ENCODE measurements at places on chromosomes 6 and 20.

GRCh38 chr6:257031-257725 lies 35.1 kb upstream of the DUSP22 start:
- DNase-seq: no peak

DNA sequence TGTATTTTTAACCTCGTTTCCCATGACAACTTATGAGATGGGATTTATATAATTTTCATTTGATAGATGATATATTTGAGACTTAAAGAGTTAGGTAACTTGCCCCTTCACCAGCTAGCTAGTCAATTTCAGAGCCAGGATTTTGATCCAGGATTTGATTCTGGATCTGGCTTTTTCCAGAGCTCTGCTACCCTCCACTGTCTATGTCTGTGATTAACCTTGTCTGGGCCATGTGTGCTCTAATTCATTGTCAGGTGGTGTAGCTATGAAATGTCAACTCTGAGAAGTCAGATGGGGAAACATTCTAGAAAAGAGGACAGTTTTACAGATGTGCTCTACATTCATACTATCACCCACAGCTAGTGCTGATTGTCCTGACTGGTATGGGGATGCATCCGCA lies 42.5 kb upstream of the MLIP start:
- DNase-seq: no peak

GRCh38 chr20:54067606-54068174 lies 2.7 kb downstream of the BCAS1 start:
- DNase-seq: no peak

GRCh38 chr6:163408352-163408991 lies 6.0 kb upstream of the QKI start:
- no peak for DNase-seq

DNA sequence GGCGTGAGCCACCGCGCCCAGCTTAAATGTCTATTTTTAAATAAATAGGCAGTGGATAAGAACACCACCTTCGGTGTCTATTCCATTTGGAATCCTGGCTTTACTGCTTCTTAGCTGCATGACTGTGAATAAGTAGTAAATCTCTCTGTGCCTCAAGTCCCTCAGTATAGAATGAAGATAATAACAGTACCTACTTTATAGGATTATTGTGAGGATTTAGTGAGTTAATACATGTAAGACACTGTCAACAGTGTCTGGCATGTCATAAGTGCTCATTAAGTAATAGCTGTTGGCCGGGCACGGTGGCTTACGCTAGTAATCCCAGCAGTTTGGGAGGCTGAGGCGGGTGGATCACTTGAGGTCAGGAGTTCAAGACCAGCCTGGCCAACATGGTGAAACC lies 10.1 kb downstream of the TPX2 start:
- DNase-seq: no peak

GRCh38 chr6:37565267-37566110 lies 65.8 kb upstream of the CCDC167 start:
- DNase-seq: no peak

DNA sequence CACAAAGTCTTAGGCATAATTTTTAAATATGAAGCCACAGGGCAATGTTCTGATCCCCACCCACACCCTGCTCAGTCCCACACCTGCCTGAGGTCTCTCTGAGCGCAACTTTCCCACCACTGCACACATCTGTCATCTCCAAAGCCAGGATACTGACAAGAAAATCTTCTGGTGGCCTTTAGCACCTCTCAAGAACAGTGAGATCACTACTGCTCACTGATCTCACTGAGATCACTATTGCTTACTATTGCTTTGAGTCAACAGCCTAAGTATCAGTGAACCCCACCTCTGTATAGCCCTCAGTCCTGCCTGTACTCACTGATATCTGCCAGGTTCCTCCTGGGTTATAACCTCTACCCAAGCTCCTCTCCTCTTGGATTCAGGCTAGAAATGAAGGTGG lies 6.4 kb downstream of the TNFRSF21 start:
- DNase-seq: no peak

GRCh38 chr20:38242848-38243708 lies 17.5 kb downstream of the KIAA1755 start:
- DNase-seq: no peak

DNA sequence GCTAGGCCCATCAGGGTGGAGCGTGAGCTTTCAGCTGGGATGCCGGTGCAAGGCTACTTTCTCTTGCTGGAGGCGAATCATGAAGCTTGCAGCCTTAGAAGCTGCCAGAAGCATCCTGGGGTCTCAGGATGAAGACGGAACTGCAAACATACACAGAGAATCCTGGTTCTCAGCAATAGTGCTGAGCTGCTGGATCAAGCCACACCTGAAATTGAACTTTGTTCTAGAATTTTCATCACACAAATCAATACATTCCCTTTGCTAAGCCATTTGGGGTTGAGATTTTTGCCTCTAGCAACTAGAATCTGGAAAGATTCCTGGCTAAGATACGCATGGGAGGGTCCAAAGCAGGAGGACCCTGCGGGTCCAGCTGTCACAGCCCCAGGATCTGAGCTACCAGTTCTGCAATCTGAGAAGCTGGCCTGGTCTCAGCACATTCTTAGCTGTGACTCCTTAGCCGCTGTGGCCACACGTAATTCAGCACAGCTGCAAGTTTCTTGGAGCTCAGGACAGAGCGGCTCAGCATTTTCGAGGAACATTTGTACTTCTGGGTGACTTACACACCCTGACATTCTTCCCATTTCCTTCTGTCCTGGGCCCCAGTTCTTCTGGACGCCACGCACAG lies 6.6 kb upstream of the ARFGAP1 start:
- no peak for DNase-seq

GRCh38 chr6:166533205-166533824 lies 53.2 kb downstream of the RAMACL start:
- DNase-seq: no peak

DNA sequence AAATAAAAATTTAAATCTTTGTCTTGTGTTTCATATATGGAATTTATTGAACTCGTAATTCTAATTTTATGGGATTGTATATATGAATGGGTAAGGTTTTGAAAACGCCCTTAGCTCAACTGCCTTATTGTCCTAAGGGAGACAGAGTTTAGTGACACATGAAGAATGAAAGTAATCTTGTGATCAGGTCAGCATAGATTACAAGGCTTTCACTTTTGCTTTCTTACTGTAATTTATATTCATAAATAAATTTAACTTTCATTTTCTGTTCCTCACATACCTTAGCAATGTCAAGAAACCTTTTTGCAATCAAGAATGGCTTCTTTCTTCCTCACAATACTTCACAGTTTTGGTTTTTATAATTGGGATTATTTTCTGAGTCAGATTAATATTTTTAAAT lies 14.4 kb downstream of the KPNA5 start:
- DNase-seq: no peak

DNA sequence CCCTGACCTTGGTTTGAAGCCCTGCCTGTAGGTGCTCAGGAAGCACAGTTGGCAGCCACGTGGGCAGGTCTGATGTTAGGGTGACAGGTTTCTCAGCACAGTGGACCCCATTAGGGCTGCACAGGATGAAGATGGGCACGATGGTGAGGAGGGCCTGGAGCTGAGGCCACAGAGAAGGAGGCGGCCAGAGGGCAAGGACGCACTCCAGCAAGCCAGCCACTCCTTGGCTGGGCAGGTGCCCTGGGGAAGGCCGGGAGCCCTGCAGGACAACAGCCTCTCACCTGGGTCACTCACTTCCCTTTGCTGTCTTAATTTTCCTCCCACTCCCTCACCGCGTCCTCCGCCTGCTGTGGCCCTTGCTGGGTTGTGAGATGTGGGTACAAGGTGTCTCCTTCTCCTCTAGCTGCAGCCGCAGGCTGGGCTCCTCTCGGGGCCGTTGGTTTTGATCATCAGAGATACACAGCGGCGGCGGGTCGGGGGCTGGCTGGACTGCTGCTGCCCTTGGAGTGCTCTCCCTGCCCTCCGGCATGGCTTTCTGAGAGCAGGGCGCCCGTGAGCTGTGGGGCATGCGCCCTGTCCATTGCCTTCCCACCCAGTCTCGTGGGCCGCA lies 5.7 kb downstream of the OSBPL2 start:
- no peak for DNase-seq

DNA sequence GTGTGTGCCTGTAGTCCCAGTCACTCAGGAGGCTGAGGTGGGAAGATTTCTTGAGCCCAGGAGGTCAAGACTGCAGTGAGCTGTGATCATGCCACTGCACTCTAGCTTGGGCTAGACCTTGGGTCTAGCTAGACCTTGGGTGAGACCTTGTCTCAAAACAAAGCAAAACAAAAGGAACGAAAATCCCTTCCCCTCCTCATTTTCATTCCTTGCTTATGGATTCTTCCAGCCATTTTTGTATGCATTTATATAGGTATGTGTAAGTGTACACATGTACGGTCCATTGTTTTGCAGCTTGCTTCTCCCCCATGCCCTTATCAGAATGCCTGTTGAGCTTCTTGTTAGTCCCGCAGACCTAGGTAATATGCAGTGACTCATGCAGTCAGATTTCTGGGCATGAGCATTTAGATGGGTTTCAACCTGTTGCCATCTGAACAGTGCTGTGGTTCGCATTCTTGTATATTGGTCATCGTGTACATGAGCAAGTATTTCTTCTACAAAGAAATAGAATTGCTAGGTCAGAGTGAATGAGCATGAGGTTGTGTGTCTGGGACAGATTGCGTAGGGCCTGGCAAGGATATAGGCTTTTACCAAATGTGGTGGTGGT lies 73.2 kb downstream of the ATRN start:
- no peak for DNase-seq

- no peak for DNase-seq
Observed at GRCh38 chr6:64591676-64592036, 956.1 kb downstream of the PHF3 start.

DNA sequence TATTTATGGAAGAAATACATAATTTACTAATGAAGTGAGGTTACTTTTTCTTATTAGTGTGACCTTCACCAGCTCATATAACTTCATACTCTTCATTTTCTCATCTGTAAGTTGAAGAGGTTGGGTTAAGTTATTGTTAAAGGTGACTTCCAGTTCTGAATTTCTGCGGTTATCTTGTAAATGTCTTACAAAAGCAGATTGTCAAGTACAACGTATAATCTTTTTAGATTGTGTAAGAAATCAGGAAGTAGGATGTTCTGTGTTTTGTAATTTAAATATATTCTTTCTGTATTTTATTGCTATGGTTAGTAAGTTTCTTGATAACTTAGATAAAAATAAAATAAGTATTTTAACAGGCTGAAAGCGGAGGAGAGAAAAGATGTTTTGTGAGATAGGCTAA lies 12.0 kb downstream of the WTAP start:
- DNase-seq: no peak

- DNase-seq: no peak
Observed at GRCh38 chr20:24600012-24600411, 130.6 kb downstream of the SYNDIG1 start.

DNA sequence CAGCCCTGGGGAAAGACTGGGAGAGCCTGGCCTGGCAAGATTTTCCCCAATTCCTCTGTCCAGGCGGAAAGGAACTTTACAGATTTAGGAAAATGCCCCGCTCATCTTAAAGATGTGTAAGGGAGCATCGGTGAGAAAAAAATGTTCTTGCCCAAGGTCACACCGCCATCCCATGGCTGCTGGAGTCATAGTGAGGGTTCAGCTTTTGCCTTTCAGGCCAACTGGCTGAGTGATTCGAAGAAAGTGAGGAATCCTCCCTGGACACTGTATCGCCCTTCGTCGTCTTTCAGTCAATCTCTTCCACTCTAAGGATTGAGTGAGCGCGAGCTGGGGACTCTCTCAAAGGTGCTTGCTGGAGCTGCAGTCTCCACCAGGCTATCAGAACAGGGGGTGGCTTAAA lies 1.4 kb downstream of the WFDC2 start:
- DNase-seq: no peak

GRCh38 chr20:24453869-24454268 lies 15.6 kb upstream of the SYNDIG1 start:
- DNase-seq: no peak

DNA sequence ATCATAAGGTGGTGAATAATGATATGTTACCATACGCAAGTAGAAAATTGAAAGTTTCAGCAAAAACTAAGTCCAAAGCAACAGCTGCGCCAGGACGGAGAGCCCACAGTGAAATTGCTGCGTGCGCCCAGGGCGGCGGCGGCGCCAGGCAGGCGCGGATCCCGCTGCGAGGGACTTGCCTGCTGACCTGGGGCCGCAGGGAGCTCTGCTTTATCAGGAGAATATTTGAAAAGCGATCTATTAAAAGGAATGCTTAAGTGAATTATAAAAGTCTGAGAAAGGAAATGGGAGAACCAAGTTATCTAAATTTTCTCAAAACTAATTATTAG lies 85.4 kb downstream of the THBS2 start:
- no peak for DNase-seq

DNA sequence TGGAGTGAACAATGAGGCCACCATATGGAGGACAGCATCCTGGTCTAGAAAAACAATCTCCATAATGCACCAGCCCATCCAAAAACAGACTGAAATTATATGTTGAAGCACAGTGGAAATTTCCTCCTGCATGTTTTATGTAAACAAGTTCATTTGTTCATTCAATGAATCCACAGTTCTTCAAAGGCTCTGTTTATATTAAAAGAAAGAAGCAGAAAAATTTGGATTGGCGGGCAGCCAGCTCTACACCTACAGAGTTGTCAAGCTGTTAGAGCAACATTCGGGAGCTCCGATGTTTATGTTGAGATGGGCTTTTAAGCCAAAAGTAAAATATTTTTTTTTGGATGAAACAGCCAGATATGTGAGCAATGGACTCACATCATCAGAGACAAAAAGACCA lies 395.3 kb upstream of the SULF2 start:
- no peak for DNase-seq

- DNase-seq: no peak
Observed at GRCh38 chr6:235763-236360, 56.4 kb upstream of the DUSP22 start.

DNA sequence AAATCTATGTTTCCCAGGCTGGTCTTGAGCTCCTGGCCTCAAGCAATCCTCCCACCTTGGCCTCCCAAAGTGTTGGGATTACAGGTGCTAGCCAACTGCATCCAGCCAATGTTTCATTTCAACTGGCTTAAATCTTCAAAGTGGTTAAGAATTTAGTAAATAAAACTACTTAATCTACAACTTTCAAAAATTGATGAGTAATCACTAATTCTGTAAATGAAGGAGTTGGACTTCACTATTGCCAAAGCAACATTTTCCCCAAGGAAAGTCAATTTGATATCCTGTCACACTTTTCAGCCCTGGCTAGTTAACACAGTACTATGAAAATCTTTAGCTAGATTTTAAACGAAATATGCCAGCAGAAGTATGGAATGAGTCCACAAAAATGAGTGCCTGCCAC lies 3.8 kb downstream of the TOMM6 start:
- DNase-seq: no peak

DNA sequence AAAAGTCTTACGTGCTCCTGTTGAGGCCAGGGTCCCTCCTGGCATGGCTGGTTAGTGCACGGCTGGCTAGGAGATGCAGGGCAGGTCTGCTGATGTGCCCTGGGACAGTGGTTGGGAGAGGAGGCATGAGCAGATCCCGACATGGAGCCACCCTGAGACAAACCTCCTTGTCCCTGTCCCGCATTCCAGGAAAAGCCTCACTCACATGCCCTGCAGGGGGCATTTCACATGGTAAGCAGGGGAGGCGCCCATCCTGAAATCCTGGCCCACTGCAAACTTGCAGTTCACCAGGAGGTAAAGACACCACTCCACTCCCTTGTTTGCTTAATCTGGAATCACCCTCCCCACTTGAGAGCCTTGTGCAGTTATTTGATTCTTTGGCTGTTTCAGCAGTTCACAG lies 116.7 kb upstream of the SLC24A3 start:
- DNase-seq: peak; percentile 42

GRCh38 chr6:168838037-168838399 lies 397.0 kb downstream of the SMOC2 start:
- DNase-seq: no peak

- DNase-seq: no peak
Observed at GRCh38 chr6:156694679-156695078, 82.5 kb upstream of the ARID1B start.
